ENCODE measurements at places on chromosomes 12 and 14.

- no peak for DNase-seq
These were observed at the start of gene B4GALNT1 for GRCh38 chr12:57632958-57633840. TSS of gene B4GALNT1 (minus strand) at chr12:57633201. CDS start at chr12:57632132, 1,069 bp downstream.

GRCh38 chr12:124881123-124881522 is 17.5 kb upstream of the SCARB1 start:
- no peak for DNase-seq

DNA sequence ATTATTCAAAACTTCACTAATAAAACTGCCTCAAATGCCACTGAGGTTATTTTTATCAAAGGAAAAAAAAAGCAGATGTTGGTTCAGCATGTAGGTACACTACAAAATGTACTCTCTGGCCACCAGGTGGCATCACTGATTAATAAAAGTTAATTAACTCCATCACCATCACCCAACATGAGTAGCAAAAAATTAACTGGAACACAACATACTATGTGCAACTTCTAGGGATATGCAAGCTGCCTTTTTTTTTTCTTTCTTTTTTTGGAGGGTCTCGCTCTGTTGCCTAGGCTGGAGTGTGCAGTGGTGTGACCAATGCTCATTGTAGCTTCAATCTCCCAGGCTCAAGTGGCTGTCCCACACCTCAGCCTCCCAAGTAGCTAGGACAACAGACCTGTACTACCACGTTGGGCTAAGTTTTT is 43.8 kb upstream of the NR2C1 start:
- DNase-seq, result peak; percentile 67

DNA sequence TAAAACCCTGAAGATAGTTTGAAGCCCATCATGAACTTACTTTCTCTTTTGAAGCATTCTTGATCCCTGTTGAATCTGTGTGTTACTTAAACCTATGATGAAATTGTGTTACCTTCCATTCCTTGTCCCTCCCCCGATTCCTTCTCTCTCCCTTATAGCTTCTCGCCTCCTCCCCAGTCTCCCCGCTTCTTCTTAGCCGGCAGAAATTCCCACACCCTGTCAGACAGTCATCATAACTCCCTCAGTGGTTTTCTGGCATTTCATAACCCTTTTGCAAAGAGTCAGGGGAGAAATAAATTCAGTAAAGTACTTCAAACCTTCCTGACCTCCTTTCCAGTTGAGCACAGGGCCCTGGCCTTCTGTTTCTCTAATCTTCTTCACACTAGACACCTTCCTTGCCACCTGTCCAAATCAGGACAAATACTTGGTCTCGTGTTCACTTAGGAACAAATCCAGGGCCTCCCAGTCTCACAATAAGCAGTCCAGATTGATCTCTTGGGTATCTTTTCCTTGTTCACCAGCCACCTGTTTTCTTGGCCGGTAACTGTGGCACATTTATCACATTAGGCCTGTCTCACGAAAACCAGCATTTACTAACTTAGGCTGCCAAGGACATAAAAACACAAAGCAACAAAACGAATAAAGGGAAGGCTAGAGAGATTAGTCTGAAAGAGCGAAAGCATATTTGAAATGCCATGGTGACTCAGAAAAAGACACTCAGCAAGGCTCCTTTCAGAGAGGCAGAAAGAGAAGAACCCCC is 355.9 kb downstream of the TMTC2 start:
- DNase-seq, result no peak

DNA sequence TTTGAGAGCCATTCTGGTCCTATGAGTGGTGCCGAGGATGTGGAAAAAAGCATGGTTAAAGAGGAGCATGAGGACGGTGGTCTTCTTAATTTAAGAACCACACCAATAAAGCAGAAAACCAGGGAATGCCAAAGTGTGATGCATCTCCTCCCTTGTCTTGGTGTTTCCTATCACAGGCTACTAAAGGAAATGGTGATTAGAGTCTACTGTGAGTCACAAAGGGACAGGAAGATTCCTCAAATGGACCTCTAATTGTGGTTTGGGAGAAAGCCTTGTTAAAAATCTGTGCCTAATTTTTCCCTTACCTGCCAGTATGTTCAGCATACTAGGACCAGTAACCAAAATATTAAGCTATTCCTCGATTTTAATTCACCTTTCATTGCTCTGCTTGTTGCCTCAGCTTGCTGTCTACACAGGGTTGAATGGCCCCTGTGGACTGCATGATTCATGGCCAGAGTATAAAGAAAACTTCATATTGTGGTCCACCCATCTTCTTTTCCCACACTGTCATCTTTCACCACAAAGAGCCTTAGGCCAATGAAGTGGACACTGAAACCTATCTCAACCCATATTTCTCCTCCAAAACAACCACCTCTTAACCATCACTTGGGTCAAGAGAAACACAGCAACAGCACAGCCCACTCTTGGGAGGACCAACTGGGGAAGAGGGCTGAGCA is 38.8 kb downstream of the DIO2 start:
- no peak for DNase-seq

DNA sequence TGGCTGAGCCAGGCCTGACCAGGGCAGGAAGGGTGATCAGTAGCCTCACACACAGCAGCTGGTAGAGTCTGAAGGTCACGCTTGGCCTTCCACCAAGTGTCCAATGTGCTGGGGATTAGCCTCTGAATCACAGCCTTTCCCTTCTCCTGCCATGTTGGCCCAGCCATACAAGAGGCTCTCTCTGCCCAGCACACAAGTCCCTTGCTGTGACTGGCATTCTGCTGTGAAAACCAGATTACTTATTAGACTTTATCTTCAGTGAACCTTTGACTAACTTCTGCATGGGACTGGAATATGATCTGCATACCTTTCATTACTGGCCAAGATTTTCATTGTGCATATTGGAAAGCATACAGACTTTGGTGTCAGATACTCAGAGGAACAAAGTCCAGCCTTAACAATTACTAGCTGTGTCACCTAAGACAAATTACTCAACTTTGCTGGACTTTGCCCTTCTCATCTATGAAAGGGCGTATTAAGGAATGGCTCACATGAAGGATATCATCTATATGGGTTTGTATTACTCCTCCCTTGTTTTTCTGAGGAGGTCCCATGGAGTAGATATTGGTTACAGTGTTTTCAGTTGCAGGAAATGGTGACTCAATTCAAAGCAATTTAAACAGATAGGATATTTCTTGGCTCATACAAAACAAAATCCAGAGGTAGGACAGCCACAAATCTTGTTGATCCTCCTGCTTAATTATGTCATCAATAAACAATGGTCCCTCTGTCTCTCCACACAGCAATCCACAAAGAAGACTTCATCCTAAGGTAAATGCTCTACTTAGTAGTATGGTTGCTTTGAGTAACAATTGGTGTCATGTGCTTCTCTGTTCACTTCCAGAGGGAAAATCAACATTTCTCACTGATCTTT is 99.6 kb downstream of the DYRK2 start:
- no peak for DNase-seq

DNA sequence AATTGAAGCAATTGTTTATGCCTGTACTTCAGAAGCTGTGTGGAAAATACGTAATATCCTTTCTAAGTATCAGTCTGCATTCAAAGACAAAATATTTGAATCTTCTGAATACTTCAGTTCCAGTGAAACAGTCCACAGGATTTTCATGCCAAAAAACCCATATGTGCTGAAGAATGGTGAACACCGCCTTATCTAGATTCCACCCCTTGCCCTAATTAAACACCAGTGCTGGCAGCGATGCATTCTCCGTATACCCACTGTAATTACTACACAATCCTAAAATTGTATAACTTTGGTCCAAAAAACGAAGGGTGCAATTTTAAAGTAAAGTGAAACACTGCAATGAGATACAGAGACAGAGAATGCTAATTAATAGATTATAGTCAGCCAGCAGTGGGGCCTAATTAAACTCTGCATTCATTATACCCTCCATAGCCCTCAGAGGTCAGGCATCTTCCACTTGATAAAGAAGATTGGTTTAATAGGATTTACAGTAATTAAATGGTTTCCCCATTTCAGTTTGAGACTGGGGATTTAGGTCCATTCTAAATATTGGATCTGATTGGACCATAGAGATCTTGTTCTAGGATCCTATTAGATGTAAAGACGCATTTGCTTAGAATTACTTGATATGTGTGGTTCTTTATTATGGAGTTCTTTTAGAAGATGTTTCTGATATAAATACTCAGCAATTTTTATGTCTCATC is 43.9 kb downstream of the ERC1 start:
- no peak for DNase-seq

DNA sequence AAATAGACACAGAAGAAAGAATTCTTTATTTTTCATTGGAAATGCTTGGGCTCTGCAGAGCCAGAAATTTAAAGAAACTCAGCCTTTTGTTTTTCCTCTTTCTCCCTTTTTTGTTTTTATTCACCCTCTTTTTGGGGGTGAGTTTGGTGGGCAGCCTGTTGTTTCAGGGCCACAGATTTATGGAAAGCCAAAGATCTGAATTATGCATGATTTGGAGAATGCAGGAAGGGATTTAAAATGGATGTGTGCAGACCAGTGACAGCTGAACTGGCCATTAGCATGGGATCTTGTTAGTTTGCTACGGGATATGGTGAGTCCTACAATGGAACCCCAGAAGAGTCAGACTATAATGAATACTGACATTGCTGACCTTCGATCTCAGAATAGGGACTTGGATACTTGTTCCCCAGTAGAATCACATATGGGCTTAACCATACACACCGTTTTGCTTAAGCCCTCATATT is 7.7 kb upstream of the ATXN2 start:
- no peak for DNase-seq

DNA sequence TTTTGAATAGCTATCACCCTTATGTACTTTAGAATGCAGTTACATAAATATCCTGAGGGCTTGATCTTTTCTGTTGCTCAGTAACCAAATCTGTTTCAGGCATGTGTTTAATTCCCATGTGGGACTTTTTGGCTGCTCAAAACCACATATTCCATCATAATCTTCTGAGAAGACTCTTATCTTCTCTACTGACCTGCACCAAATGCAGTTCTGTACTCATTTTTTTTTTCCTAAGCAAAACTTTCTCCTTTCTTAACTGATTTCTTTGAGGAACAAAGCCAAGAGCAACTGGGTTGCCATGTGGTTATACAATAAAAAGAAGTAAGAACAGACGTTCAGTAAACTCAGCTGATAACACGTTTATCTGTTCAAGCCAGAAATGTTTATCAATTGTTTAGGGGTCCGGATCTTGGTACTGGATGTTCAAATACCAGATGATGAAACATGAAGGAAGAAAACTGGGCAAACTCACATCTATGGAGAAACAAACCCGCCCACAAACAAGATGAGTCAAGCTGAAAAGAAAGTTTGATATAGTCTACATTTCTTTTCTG is 50.1 kb downstream of the TMEM132C start:
- no peak for DNase-seq

- DNase-seq, result no peak
These were observed 172.2 kb upstream of the ATP2B1 start for GRCh38 chr12:89880690-89881350.

DNA sequence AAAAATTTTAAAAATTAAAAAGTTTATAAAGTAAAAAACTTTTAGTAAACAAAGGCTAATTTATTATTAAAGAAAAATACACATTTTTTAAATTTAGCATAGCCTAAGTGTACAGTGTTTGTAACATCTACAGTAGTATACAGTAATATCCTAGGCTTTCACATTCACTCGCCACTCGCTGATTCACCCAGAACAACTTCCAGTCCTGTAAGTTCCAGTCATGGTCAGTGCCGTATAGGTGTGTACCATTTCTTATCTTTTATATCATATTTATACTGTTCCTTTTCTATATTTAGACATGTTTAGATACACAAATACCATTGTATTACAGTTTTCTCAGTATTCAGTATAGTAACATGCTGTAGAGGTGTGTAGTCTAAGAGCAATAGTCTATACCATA is 28.9 kb downstream of the HEATR5A start:
- DNase-seq, result no peak

- no peak for DNase-seq
These were observed 89.0 kb downstream of the C14orf39 start for GRCh38 chr14:60396718-60397343.

All from tibial artery (tissue), 4 donors.